Vagina (tissue), 2 donors: ENCODE measurements at places on chromosomes 4 and X.

DNA sequence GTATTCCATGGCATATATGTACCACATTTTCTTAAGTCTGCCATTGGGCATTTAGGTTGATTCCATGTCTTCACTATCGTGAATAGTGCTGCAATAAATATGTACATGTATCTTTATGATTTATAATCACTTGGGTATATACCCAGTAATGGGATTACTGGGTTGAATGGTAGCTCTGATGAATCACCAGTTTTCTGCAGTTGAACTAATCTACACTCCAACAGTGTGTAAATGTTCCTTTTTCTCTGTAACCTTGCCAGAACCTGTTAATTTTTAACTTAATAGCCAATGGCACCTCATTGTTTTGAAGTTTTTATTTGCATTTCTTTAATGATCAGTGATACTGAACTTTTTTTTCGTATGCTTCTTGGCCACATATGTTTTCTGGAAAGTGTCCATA, 152.5 kb downstream of the CCNG2 start:
- no peak for DNase-seq

DNA sequence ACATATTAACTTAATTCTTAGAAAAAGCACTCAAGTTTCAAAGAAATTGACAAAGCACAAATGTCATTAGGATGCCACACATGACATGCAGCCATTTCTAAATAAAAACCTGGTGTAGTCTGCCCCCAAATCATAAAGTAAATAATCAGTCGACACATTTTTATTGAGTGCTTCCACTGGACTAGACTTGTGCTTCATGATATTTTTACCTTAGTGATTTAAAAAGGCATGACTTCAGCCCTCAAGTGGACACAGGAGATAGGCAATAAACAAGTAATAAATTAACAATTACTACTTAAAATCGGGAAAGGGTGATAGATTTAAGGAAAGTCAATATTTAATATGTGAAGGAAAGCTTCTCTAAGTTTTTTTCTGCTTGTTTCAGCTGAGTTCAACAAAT, 7.6 kb downstream of the TRAM1L1 start:
- no peak for DNase-seq

- DNase-seq: no peak
Measured at GRCh38 chrX:41909068-41909467, 14.3 kb downstream of the CASK start.

DNA sequence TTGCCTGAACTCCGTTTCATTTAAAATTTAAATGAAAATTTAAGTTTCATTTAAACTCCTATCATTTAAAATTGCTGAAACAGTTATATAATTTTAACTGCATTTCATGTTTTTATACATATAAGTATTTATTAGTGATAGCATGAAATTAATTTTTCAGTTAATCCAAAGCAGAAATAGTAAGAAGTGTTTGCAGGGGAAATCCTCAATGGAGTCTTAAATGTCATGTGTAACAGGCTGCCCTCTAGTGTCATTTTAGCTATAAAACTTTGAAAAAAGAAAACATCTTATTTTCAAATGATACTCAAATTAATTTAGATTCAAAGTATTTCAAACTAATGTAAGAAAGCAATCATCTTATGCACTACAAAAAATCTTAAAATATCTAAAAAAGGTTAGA, 27.2 kb downstream of the TAPT1 start:
- no peak for DNase-seq

DNA sequence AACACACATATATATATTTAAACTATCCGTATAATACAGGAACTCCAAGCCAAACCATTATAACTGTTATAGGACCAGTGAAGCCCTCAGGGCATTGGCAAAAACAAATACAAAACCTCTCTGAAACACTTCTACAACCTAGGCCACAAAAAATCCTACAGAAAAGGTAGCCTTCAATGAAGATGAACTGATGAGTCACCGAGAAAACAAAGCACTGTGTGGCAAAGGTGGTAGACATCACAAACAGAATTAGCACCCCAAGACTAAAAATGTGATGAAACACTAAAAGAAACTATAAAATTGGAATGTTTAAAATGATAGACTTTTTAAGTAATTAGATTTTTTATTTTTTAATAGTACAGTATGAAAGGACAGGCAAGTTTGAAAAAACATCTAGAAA, 5.5 kb upstream of the HSPA4L start:
- DNase-seq: no peak

DNA sequence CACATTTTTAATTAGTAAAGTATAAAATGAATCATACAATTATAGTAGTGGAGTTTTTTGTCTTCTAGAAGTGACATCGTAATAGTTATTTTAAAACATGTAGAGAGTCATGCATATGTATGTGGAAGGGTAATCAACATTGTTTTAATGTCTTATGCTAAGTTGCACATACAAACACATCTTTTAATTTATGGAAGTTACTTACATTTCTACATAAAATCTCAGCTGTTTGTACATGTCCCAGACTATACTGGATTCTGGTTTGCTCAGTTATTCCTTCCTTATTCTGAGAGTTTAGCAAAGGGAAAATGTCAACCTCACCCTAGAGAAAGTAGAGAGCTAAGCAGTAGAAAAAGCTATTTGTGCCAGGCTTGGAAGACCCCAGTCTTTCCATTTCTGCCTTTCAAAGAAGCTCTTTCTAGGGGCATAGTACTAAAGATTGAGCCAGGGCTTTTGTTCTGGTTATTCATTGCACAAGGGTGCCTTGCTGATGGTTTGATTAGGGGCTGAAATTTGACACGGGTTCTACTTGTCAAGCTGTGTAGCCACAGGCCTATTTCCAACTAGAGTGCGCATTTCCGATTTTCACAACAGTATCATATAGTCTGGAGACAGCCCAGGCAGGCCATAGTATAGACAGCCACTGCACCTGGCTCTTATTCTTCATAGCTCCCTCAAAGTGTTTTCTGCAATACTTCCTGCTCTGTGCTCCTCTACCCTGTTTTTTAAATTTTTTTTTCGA, 106.3 kb downstream of the RPA4 start:
- no peak for DNase-seq

DNA sequence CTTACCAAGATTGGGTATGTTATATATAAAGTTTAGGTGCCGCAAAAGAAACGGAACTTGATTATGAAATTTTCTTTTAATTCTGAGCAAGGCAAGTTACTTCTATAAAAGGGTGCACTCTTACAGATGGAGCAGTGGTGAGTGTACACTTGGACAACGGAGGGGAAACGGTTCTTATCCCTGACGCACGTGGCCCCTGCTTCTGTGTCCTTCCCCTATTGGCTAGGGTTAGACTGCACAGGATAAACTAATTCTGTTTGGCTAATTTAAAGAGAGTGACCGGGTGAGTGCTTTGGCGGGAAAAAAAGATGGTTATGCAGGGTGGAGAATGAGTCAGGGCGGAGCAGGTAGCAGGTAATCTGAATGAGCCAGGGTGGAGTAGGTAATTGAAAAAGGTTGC, 149.5 kb downstream of the GC start:
- DNase-seq: no peak

DNA sequence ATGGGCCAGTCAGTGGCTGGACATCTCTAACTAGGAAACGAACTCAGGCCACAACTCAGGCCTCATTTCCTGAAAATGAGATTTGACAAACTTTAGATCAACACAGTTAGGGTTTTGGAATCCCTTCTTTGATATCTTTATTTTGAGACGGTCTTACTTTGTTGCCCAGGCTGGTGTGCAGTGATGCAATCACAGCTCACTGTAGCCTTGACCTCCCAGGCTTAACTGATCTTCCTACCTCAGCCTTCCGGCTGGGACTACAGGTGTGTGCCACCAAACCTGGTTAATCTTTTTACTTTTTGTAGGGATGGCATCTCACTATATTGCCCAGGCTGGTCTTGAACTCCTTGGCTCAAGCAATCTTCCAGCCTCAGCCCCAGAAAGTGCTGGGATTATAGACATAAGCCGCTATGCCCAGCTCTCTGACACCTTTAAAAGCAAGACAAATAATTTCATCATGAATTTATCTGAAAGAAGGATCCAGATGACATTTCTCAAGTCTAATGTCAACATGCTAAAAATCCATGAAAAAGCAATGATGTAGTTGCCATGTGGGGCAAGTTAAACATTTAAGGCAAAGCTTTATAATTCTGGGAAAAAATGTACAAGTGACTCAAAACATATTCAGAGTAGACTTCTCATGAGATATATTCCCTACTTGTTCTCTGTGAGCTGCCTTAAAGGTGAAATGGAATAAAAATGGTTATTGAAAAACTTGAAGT, 89.1 kb upstream of the CBR4 start:
- DNase-seq: no peak

GRCh38 chr4:109294006-109294405, 8.5 kb downstream of the COL25A1 start:
- no peak for DNase-seq

DNA sequence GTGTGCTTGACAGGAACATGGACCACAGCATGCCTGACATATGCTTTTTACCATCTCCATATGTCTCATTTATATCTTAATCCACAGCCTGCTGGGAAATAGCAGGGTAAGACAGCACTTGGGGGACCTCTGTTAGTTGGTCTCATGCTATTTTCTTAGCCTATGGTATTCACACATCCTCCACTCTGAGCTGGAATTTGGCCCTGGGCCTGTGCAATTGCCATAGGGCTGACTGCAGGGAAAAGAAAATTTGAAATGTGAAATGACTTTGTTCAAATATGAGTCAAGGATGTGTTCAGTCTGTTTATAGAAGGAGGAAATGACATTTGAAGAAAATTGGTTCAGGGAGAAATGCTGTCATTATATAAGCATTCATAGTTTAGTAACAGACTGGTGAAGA, 9.6 kb upstream of the MAP7D3 start:
- DNase-seq: no peak

GRCh38 chr4:106502106-106502699, 133.6 kb upstream of the GIMD1 start:
- DNase-seq: no peak

GRCh38 chrX:27445438-27445837, 17.7 kb downstream of the PPP4R3C start:
- no peak for DNase-seq

- no peak for DNase-seq
Measured at GRCh38 chrX:154505734-154506133, 10.3 kb downstream of the FAM3A start.

DNA sequence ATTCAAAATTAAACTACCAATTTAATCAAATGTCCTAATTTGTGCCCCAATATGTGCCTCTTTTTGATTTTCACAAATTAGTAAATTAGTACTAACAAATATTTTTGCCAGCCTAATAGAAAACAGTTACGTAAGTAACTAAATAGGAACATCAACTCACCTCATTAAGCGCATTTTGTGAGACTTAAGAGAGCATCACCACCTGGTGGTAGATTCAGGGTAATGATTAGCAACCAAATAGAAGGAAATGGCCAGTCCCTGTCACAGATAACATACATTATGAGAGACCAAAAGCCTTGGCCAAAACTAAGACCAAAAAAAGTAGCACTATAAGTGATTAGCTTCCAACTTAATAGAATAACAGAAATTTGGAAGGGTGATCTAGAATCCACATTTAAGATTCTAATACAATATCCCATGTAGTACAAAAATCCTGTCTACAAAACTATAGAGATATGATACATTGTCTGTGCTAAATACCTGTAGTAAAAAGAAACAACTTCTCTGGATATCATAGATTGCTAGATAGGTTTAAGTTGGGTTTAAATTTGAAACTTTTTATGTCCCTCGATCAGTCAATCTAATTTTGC, 46.7 kb downstream of the C4orf46 start:
- DNase-seq: no peak

DNA sequence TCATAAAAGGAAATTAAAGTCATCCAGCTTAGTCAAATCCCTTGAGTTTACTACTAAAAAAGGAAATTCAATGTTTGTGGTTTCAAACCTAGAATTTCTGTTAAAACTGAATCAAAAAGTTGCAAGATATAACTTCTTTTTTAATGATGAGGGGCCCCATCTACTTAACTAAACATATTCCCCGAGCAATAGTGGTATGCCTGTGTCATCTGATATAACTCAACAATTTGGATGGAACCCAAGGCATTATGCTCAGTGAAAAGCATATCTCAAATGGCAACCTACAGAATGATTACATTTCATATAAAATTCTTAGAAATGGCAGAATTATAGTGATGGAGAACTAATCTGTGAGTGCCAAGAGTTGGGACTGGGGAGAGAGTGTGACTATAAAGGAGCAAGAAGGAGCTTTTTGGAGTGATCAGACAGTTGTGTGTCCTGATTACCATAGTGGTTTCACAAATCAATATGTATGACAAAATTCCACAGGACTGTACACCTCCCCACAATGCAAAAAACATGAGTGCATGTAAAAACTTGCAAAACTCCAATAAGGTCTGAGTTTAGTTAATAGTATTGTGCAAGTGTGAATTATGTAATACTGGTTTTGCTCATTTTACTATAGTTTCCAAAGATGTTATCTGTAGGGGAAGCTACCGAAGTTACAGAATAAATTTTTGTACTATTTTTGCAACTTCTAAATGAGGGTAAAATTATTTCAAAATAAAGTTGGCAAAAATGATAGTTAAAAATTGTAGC, 323.2 kb downstream of the ARHGAP24 start:
- DNase-seq: no peak

DNA sequence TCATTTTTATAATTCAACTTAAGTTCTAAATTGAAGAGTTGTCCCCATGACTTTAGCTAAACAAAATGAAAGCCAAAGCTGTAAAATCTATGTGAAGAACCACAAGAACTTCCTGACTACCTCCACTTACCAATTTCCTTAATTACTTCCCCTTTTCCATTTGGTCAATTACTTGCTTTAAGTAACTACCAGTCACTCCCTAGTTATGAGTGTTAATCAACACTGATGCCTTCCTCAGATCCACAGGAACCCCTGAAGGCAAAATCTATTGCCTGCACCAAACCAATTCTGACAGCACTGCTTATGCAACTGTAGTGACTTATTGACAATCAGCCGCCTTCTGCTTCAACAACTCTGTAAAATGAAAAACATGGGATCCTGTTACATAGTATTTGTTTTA, 10.5 kb downstream of the RBMX start:
- DNase-seq: no peak

GRCh38 chr4:143616771-143617170, 83.7 kb downstream of the FREM3 start:
- DNase-seq: no peak

- no peak for DNase-seq
Measured at GRCh38 chr4:1344696-1345095, 2.3 kb upstream of the UVSSA start.

DNA sequence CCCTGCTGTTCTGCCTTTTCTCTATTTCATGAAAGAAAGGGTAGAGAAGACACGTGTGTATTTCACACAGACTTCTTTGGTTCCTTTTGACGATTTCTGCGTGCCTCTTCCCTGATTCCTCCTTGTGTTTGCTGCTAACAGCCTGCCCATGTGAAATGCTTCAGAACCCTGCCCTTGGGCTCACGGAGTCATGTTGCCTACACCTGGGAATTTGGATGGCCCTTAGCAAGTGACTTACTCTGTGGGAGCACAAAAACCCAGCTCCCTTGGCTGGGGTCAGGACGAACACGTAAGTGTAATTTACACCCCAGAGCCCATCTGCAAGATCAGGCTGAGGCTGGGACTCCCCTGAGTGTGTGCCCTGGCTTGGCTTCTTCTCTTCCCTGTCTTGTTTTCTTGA, 220.3 kb upstream of the BCOR start:
- DNase-seq: no peak

DNA sequence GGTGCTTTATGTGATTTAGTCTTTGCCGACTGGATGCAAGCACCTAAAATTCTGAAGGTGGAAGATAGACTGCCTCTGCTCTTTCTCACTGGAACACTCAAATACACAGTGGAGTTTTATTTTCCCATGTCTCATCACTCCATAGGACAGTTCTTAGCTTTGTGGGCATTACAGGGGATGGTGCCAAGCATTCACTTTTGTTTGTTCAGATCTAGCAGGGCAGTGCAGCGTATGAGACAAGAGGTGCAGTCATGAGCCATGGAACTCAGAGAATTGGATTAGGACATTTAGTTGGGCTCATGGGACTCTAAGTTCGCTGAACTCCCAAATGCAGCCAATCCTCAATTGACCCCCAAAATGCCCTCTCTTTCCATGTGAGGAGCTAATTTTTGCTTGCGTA, 1136.9 kb upstream of the PRKX start:
- no peak for DNase-seq
